Activated CD4-positive, CD25-positive, alpha-beta regulatory T cell (primary cell): ENCODE measurements at places on chromosomes 2 and 18.

GRCh38 chr2:126115975-126116374 lies 540.0 kb upstream of the GYPC start:
- DNase-seq: no peak

GRCh38 chr2:31238126-31238905 lies 4.4 kb downstream of the EHD3 start:
- no peak for DNase-seq

- no peak for DNase-seq
These were observed 340.8 kb upstream of the SPHKAP start for GRCh38 chr2:228522276-228522675.

DNA sequence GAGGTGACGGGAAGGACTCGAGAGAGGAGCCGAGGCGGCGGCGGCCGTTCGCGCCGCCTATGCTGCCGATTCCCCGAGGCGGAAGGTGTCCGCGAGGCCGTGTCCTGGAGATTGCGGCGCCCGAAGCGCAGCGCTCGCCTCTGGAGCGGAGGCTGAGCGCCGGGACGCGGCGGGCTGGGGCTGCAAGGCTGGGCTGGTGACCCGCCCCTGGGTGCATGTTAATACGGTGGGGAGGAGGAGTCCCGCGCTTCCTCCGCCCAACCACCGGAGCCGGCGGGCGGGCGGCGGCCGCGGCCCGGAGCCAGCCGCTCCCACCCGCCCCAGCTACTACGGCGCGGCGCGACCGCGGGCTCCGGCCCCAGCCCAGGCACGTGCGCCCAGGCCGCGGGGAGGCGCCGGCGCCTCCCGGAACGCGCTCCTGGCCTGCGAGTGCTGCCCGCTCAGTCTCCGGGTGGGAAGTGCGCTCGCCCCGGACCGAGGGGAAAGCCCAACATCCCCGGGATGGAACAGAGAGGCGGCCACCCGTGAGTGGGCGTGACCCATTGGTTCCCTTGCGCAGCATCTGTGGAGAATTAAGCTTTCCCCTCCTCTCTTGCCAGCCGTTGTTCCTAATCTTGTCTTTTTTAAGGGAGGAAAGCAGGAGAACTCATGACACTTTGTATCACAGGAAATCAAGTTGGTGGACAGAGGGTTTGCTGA lies at the start of gene DLGAP1:
Gene DLGAP1, minus strand, starts transcription at position 195 of the 699 bp plus-strand sequence.
- peak; percentile 3 for DNase-seq

- no peak for DNase-seq
These were observed 183.4 kb downstream of the CALCRL start for GRCh38 chr2:187264612-187265011.

GRCh38 chr2:140998017-140998416 lies 1132.8 kb downstream of the LRP1B start:
- DNase-seq: no peak

DNA sequence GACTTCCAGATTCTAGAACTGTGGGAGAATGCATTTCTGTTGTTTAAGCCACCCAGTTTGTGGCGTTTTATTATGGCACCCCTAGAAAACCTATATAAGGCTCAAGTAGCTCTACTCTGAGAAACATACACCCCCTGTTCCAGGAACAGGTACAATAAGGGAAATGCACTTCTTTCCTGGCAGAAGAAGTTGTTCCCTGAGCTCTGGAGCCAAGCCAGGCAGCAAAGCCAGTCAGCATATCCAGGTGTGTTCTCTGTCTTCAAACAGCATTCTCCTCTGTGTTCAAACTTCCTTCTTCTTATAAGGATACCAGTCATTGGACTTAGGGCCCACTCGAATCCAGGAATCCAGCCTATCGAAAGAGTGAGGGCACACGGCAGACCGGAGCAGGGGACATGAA lies 96.5 kb downstream of the TPGS2 start:
- no peak for DNase-seq
